ENCODE measurements at places on chromosomes 11 and 22. TPM values are rescaled to one million over a fixed set of nuclear protein-coding genes. Genes with fewer than 3 reads are reported as not detected.

TMEM86A gene
- 3.1 TPM for total RNA-seq

PANX3 gene
- total RNA-seq = not detected

LMO2 gene
- total RNA-seq = not detected

KCNQ1 gene
- not detected for total RNA-seq

GRCh38 chr22:43428005-43428485 is 16.2 kb downstream of the MPPED1 start:
- H3K36me3 ChIP-seq = no peaks in the 10 kb centered on the region
- DNase-seq = peak; percentile 87
- H3K4me1 ChIP-seq = no peaks in the 10 kb centered on the region
- peaks cover 50% of the 10 kb centered on the region for H3K27me3 ChIP-seq
- no peak overlapping the region for H3K4me3 ChIP-seq

DNA sequence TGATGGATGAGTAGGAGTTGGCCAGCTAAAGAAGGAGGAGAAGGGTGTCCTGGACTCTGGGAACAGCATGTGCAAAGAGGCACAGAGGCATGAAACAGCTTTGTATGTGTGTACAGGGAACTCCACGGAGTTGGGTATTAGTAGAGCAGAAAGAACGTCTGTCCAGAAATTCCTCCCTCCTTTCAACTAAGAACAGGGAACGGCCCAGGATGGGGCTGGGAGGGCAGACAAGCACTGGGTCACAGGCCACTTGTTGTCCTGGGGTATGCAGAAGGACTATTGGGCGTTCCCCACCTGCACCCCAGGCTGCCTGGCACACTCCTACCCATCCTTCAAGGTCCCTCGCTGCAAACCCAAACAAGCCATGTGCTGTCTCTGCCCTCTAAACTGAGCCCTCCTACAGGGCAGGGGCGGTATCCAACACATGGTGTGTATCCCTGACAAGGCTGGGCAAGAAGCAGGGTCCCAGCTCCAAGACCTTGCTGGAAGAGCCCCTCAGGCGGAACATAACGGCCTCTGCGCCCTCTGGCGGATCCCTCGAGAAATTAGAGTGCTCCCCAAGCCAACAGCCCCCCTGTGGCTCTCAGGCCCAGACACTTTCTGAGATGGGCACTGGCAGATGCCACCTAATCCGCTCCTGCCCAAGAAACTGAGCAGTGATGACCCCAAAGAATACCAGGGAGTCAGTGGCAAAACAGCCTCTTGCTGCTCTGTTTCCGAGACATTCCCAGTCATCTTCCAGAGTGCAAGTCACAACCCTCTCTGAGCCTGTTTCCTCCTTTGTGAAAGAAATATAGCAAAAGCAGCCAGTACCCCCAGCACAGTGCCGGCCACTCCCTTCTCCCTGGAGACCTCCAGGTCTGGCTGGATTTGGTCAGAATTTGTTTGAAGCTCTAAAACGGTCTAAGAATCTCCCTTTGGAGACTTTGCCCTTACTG is 1.6 kb upstream of the ELFN2 start:
- DNase-seq = no peak
- H3K36me3 ChIP-seq = peaks cover 4% of the 10 kb centered on the region
- H3K4me1 ChIP-seq = peaks cover 37% of the 10 kb centered on the region
- H3K27me3 ChIP-seq = peaks cover 8% of the 10 kb centered on the region

- no peaks in the 10 kb centered on the region for H3K4me1 ChIP-seq
- no peak for DNase-seq
- H3K4me3 ChIP-seq = no peak overlapping the region
- no peak overlapping the region for H3K27ac ChIP-seq
Measured at GRCh38 chr22:48198489-48199459, 1436.3 kb downstream of the TBC1D22A start.

OR10G4 gene
- total RNA-seq = not detected

DNA sequence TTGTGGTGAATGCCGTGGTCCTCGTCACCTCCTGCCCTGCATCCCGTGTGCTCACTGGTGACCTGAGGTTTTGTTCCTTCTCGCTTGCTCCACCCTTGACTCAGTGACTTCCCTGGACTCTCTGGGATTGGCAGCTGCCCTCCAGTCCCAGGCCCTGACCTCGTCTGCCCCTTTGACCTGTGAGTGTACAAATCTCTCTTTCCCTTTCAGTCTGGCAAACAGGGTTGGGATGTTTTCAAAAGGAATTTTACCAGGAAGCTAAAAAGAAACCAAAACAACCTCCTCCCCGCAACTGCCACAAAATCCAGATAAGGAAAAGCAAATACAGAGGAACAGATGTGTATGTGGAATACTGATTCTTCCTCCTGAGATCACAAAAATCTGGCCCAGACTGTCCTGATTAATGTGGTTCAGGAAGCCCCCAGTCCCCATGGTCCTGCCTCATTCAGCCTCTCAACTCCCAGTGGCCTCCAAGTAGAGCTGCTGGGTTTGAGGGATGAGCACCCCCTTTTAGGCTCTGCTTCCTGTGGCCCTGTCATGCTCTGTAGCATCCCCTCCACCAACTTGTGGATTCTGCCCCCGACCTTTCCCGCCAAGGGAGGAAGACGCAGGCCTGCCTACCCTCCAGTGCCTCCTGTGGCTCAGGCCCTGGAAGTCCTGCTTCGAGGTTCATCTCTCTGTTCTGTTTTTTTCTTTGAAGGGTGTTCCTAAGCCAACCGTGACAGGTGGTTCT is 15.2 kb downstream of the ROBO4 start:
- H3K4me1 ChIP-seq = peaks cover 16% of the 10 kb centered on the region
- H3K27me3 ChIP-seq = no peaks in the 10 kb centered on the region
- no peak overlapping the region for H3K4me3 ChIP-seq
- H3K27ac ChIP-seq = peak overlapping the region; percentile 41

CARD16 gene
- total RNA-seq = 2.0 TPM

DNA sequence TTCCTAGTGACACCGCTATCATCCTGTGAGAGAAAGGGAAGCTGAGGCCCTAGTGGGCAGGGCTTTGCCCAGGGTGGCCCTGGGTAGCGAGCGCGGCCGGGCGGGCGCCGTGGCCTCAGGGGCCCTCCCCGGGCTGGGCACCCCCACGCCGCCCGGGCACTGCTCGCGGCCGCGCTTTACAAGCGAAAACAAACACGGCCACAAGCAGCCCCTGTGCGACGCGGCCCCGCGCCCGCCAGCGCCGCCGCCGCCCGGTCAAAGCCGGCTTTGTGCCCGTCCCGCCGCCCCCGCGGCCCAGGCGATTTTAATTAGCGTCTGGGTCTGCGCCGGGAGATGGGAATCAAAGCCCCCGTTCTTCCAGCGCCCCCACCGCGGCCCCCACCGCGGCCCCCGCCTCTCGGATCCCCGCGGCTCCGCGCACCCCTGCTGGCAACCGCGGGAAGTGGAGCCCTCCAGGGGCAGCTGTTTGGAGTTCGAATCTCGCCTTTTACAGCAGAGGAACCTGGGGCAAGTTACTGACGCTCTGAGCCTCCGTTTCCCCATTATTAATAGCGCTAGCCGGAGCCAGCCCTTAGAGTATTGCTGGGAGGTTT is 47.9 kb downstream of the CHRDL2 start:
- no peaks in the 10 kb centered on the region for H3K36me3 ChIP-seq
- H3K4me1 ChIP-seq = peaks cover 34% of the 10 kb centered on the region
- H3K27me3 ChIP-seq = no peaks in the 10 kb centered on the region
- no peak overlapping the region for H3K4me3 ChIP-seq
- peak overlapping the region; percentile 2 for H3K27ac ChIP-seq

GRCh38 chr22:38766076-38766777 is 10.4 kb upstream of the SUN2 start:
- peaks cover 11% of the 10 kb centered on the region for H3K4me1 ChIP-seq
- no peak overlapping the region for H3K4me3 ChIP-seq
- H3K27ac ChIP-seq = no peak overlapping the region

MOGAT2 gene
- not detected for total RNA-seq

SCGB1D2 gene
- not detected for total RNA-seq

- no peaks in the 10 kb centered on the region for H3K36me3 ChIP-seq
- H3K4me3 ChIP-seq = no peak overlapping the region
- peaks cover 51% of the 10 kb centered on the region for H3K27me3 ChIP-seq
- DNase-seq = no peak
Measured at GRCh38 chr11:62315431-62315830, 16.6 kb upstream of the SCGB1D4 start.

DNA sequence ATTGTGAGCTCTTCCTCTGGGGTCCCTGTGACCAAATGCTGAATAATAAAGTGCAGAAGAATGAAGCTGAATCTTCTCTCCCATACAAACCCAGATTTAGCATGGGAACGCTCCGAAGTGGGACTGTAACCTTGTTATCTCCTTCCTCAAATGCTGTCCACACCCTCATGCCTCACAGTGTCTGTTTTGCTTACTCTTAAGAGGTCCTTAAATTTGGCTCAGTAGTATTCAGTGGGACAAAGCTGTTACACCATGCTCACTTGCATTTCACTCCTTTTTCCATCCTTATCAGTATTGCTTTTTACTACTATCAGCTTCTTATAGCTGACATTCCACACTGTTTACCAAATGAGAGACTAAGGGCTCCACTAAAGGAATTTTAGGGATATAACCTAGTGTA is 13.8 kb upstream of the AMOTL1 start:
- no peak overlapping the region for H3K27ac ChIP-seq
- no peaks in the 10 kb centered on the region for H3K36me3 ChIP-seq
- H3K27me3 ChIP-seq = no peaks in the 10 kb centered on the region
- no peak for DNase-seq
- H3K4me1 ChIP-seq = peaks cover 19% of the 10 kb centered on the region

MMP1 gene
- total RNA-seq = 0.60 TPM

DNA sequence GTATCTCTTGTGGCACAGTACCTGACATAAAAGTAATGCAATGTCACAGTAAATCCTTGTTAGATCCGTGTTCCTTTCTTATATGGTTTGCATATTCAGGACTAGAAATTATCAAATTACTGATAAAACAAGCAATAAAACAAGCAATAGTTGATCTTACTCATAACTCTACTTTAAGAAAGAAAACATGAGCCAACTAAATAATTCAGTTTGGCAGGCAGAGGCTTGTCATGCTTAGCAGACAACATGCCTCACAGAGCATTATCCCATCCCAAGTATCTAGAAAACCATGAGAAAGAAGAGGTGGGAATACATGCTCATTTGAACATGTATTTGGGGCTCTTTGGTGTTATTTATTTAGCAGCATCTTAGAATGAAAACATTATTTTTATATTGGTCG is 241.9 kb downstream of the SOX6 start:
- DNase-seq = no peak
- no peaks in the 10 kb centered on the region for H3K27me3 ChIP-seq
- no peaks in the 10 kb centered on the region for H3K36me3 ChIP-seq
- no peak overlapping the region for H3K4me3 ChIP-seq

DNA sequence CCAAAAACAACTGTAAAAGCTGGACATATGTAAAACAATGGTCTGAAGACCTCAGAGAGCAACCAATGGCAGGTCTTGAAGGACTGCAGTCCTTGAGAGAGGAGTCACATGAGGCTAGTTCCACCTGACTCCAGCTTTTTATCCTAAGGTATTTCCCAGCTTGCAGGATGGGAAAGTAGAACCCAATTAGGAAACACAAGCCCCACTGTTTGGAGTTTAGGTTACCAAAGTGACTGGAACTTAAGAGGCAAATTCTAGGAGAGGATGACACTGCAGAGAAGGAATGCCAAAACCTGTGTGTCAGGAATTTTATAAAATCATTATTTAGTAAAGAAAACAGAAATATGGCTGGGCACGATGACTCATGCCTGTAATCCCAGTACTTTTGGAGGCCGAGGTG is 18.4 kb downstream of the OR2AT4 start:
- H3K36me3 ChIP-seq = peaks cover 2% of the 10 kb centered on the region
- DNase-seq = no peak
- H3K27me3 ChIP-seq = peaks cover 5% of the 10 kb centered on the region
- H3K27ac ChIP-seq = peak overlapping the region; percentile 74

OR56A1 gene
- not detected for total RNA-seq

- H3K4me1 ChIP-seq = peaks cover 96% of the 10 kb centered on the region
- H3K4me3 ChIP-seq = no peak overlapping the region
- peaks cover 12% of the 10 kb centered on the region for H3K36me3 ChIP-seq
Measured at GRCh38 chr11:118615976-118616371, 8.6 kb downstream of the PHLDB1 start.

MN1 gene
- 119 TPM for total RNA-seq

DNA sequence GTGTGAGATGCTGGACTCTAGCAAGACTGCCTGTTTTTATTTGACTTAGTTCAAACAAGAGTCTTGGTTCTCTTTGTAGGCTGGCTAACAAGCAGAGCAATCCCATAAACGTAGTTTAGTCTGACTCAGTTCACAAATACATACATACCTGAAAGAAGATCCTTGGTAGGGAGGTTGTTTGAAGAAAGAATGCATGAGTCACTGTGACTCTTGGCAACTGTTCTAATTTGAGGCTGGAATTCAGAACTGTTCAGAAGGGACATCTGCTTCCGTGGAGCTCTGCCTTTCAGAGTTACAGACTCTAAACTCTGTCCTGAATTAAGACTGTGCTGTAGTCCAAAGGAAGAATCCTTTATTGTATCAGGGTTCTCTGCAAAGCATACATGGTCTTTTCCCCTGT is 32.2 kb downstream of the C2CD3 start:
- H3K4me3 ChIP-seq = peak overlapping the region; percentile 26
- no peaks in the 10 kb centered on the region for H3K27me3 ChIP-seq
- peak overlapping the region; percentile 94 for H3K27ac ChIP-seq

DNA sequence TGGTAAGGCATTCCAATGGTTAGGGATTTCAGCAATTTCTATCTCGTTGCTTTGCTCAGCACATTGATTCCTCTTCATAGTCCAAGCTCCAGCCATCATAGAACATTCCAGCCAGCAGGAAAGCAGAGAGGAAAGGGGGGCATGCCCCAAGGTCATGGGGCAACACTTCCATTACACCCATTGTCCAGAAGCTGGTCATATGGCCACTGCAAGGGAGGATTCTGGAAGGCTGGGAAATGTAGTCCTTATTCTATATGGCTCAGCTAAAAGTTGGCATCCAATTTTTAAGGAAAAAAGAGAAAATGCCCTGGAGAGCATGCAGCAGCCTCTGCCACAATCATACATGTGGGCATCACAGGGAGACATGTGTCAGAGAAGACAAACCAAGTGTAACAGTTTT is 47.1 kb upstream of the RCN1 start:
- H3K36me3 ChIP-seq = no peaks in the 10 kb centered on the region
- H3K27me3 ChIP-seq = peaks cover 54% of the 10 kb centered on the region
- no peaks in the 10 kb centered on the region for H3K4me1 ChIP-seq
- no peak for DNase-seq

- H3K27ac ChIP-seq = no peak overlapping the region
- no peak overlapping the region for H3K4me3 ChIP-seq
- no peak for DNase-seq
- no peaks in the 10 kb centered on the region for H3K27me3 ChIP-seq
- H3K36me3 ChIP-seq = no peaks in the 10 kb centered on the region
Measured at GRCh38 chr11:123483466-123483865, 53.4 kb downstream of the GRAMD1B start.

- H3K4me1 ChIP-seq = peaks cover 23% of the 10 kb centered on the region
- peaks cover 8% of the 10 kb centered on the region for H3K36me3 ChIP-seq
- H3K27me3 ChIP-seq = no peaks in the 10 kb centered on the region
Measured at GRCh38 chr11:2400069-2400761, at the start of gene TSSC4. Gene TSSC4 (plus strand): TSS chr11:2400750. CDS start chr11:2402634, 1,884 bp downstream.

DNA sequence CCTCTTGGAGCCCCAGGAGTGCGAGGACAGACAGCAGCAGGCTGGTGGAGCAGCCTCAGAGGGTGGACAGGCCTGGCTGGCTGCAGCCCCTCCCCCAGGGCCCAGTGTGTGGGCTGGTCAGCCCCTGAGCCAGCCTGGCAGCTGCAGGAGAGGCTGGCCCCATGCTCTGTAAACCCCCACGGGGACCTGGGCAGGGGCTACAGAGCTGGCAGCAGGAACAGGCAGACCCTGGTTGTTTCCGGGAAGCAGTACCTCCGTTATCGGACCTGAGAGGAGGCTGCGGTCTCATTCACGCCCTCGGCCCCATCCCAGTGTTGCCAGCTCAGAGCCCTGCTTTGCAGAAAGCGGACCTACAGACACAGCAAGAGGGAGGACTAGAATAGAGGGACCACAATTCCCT is 38.5 kb upstream of the COMT start:
- no peak overlapping the region for H3K4me3 ChIP-seq
- peaks cover 2% of the 10 kb centered on the region for H3K36me3 ChIP-seq
- DNase-seq = no peak
- H3K27me3 ChIP-seq = no peaks in the 10 kb centered on the region
